Kasumi-1 (cell line): ENCODE measurements at places on chromosomes 12 and 14.

DNA sequence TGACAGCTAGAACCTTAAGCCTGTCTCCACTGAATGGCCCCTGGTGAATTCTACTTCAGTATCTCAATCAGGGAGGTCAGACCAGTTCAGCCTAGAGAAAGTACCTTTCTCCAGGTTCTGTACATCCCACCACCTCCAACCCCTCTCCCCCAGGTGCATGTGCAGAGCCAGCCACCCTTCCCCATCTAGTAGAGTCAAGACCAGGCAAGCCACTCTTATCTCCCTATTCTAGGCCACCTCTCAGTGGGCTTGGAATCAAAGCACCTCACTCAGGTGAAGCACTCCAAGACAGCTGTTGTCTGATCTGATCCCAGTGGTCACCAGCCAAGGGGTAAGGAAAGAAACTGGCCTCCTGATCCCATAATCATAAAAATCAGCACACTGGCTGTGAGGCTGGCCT, 340.9 kb downstream of the BCL11B start:
- no peak for DNase-seq

- no peak for DNase-seq
Observed at GRCh38 chr12:120078868-120079267, 37.7 kb downstream of the RAB35 start.

DNA sequence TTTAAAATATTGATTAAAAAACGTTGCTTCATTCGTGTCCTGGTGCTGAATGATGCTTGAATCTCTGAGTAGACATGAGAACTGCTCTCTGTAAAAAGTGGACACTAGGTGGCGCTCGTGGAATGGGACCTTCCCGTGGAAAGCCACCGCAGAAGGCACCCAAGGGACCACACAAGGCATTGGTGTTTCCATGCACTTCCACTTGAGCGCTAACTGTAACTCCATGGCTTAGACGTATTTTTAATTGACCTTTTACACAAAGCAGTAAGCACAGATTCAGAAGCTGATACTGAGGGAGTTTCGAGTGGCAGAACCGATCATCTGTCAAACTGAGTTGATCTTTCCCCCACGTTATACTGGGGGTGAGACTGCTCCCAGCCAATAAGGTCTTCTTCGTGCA, 135.3 kb downstream of the PRKCH start:
- peak; percentile 77 for DNase-seq

GRCh38 chr14:37027188-37027824, 145.1 kb downstream of the SLC25A21 start:
- peak; percentile 79 for DNase-seq

GRCh38 chr14:92316176-92316575, 6.8 kb upstream of the SLC24A4 start:
- DNase-seq, result no peak

DNA sequence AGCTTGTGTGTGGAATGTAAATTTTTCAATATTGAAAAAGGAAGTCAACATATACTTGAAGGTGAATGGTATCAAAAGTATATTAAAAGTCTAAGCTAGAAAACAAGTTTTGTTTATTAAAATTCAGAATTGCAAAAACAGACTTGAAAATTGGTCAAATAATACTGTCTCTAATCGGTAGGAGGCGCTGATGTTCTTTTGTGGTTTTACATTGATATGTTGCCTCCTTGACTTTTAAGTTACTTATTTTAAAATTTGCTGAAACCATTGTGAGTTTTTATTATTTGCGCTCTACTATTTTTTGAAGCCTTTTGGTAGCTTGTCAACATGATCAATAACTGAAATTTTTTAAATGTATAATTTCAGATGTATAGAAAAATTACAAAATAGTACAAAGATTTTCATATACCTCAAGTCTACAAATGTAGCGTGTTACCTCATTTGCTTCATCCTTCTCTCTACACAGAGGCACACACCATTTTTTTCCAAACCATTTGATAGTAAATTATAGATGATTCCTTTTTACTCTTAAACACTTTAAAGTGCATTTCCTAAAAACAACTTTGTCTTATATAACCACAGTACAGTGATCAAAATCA, 6.9 kb downstream of the RTRAF start:
- peak; percentile 14 for DNase-seq

DNA sequence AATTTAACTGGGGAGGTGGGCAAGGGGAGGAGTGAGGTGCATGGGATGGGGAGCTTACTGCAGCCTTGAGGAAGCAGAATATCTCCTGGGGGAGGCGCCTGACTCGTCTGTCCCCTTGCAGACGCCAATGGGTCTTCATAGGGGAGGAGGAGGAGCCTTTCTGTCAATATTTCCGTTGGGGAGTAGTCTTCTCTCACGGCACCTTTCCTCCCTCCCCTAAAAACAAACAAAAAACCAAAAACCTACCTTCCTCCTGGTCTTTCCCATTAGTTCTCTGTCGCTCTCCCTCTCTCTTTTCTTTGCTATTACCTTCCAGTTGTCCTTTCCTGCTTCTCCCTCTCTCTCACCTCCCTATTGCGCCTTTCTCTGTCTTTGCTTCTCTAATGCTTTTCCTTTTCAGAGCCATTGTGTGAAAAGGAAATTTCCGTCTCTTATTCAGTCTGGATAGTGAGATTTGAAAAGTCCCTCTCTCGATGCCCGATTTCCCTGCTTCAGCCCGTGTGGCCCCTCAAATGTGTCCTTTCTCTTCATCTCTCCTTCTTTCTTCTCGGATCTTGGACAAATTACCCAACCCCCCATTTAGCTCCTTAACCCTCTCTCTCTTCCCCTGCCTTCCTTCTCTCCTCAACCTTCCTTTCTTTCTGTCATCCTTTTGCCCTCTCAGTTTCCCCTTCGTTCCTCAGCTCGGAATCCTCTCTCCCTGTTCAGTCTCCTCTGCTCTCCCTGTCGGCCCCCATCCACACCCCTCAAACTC, 5.9 kb downstream of the GPR84 start:
- DNase-seq, result no peak

DNA sequence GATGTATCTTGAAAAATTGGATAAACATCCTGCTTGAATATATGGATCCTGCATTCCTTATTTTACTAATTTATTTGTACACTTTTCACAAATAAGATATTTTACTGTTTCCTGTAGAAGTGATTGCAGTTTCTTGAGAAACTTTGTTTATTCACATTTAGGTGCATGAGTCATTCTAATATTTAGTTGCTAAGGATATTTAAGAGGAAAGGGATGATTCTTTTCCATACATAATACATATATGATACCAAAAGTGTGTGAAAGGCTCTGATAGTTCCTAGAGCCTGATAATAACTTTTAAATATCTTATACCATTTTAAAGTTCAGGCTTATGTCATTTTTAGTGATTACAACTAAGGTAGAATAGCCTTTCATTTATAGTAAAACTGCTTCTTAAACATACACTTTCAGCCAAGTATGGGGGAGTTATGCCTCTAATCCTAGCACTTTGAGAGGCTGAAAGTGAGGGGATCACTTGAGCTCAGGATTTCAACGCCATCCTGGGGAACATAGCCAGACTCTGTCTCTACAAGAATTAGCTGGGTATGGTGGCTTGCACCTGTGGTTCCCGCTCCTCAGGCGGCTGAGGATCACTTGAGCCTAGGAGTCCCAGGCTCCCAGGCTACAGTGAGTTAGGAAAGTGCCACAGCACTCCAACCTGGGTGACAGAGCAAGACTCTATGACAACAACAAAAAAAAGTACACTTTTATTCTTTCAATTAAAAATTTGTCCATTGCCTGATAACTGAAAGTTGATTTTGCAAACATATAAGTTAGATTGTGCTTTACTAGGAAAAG, 262.6 kb upstream of the LRIG3 start:
- no peak for DNase-seq

DNA sequence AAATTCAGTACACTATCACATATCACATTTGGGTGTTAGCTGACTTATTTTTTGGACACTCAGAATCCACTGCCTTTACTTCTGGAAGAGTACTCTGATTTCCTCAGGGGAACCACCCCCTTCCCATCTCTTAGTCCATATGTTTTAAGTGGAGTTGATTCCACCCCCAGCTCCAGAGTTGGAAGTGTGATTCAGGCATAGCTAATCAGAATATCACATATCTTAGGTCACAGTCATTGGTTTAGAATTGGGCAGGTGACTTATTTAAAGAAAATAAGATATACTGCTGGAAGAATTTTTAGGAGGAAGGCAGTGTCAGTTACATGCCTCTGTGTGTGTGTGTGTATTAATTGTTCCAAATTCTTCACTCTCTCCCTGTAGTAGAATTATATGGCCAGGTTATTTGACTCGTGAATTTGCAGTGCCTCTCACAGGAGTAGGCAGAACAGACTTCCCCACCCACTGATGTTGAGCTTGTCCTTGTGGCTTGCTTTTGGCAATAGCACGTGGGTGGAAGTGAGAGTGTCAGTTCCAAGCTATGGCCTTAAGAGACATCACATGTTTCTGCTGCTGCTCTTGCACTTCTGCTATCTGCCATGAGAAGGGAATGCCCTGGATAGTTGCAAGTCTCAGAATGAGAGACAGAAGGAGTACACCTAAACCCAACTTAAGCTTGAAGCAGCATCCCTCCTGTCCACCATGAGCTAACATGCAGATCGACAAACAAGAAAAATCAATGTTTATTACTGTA, 6.4 kb upstream of the GAS2L3 start:
- DNase-seq, result no peak

GRCh38 chr12:9763025-9763424, 2.3 kb upstream of the CD69 start:
- DNase-seq, result peak; percentile 40

DNA sequence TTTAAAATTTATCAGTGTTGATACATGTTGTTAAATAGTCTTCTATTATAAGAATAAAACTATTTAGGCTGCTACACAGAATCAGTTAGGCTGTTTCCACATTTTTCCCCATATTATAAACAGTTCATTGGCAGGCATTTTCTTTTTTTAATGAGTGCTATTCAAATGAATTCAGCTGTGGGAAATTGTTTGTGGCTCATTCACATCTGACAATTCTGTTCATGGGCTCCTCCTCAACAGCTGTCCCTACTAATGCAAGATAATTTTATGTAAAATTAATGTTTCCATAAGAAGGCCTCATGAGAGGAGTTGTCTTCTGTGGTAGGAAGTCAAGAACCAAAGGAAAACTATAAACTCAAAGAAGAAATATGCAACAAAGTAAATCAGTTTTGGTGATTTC, 218.0 kb downstream of the PPFIA2 start:
- no peak for DNase-seq

- DNase-seq, result peak; percentile 50
Observed at GRCh38 chr14:81209167-81209836, 11.5 kb downstream of the GTF2A1 start.

DNA sequence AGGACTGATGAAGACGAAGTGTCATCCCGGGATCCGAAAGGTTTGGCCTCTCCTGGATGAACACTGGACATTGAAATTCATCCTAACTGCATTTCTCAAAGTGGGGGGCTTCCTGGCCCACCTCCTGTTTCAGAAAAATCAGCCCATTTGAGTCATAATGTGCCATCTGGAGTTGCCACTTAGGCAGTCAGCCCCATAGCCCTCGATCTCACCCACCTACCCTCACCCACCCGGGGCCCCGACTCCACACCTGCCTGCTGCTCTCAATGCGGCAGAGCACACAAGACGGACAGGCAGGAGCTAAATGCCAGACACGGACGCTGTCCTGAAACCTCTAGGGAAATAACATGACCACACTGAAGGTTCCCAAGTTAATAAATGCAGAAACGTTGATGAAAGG, 12.6 kb downstream of the DLK1 start:
- DNase-seq, result no peak

DNA sequence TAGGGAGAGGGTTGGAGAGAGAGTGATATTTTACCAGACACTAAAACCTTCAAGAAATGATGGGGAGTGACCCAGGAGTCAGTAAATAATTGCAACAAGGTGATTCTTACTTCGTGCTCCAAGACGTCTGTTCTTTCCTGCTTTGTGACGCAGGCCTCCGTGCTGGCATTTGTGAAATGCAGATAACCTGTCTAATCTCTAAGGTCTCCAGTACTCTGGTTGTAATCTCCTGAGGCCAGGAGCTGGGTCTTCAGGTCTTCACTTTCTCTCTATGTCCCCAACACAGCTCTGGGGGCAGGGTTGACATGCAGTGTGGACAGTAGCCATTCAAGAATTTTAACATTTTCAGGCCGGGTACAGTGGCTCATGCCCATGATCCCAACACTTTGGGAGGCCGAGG, 53.1 kb downstream of the CD9 start:
- DNase-seq, result no peak

GRCh38 chr14:32724867-32725471, 213.7 kb upstream of the NPAS3 start:
- no peak for DNase-seq

- no peak for DNase-seq
Observed at GRCh38 chr12:117967043-117967442, 1.7 kb downstream of the KSR2 start.

GRCh38 chr14:47857646-47858045, 182.2 kb upstream of the MDGA2 start:
- no peak for DNase-seq

- DNase-seq, result no peak
Observed at GRCh38 chr14:61417141-61417540, 95.8 kb downstream of the PRKCH start.

GRCh38 chr12:8886502-8887284, 27.6 kb upstream of the PHC1 start:
- DNase-seq, result no peak

DNA sequence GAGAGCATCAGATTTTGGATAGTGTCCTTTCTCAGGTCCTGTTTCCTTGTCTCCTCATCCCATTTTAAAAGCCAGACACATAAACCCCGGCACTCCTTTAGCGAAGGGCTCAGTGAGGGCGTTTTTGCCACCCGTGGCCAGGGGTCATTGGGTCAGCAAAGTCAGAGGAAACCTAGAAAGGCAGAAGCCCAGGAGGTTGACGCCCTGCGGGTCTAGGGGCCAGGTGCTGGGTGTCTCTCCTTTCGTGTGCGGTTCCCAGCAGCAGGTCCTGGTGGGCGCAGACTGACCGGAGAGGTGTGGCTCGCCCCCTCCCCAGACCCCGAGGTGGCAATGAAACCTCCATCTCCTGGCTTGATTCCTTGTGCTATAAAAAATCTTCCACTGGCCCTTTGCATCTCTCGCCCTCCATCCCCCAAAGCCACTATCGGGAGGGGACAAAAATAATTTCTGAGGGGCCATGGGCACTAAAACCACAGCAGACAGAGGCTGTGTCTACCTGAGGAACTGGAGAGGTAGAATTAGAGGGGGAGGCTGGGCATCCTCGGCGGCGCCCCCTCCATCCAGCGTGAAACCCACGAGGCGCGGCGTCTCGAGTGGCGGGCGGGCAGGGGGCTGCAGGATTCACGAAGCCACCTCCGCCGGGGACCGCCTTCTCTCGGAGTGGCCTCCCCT, 858 bp upstream of the FRMD6 start:
- DNase-seq, result no peak

- DNase-seq, result no peak
Observed at GRCh38 chr12:46470975-46471374, 98.4 kb upstream of the SLC38A2 start.
